ENCODE measurements at places on chromosomes 1 and 21.

GRCh38 chr1:108154314-108154713, 45.8 kb downstream of the SLC25A24 start:
- no peak for DNase-seq

- no peak for DNase-seq
These were observed 12.7 kb downstream of the NFASC start for GRCh38 chr1:204883405-204883804.

DNA sequence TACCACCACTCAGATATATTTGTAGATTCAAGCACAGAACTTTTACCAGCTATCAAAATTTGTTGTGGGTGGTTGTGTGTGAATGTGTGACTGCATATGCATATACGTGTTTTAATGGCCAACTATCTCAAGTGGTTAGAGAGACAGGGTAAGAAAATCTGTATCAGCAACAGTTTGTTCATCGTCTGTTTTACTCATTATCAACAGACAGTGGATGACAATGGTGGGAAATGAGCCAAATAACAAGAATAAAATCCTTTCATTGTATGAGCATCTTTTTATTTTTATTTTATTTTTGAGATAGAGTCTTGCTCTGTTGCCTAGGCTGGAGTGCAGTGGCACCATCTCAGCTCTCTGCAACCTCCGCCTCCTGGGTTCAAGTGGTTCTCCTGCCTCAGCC, 22.7 kb upstream of the DYNLT5 start:
- no peak for DNase-seq

DNA sequence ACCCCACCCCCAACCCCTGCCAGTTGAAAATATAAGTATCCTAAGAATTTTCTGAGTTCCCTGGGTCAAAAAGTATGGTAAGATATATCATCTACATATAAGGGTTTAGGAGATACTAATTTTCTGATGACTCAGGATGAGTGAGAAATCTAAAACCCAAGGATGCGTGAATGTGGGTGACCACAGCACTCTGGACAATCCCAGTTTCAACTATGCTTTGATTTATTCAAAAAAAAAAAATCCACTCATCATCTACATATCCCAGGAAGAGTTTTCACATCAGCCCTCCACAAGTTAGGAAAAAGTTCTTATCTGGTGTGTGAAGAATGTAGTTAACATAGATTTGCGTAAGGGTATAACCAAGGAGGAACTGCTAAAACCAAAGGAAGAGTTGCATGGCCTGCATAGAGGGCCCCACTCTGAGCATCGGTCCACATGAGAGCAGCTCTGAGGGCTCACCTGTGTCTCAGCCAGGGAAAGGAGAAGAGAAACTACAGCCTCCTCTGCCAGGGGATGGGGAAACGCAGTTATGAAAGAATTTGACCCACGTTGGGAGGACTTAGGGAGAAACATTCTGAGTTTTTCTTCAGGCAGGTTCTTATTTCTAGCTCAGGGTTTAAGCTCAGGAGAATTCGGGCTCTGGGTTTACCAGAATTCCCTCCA, 18.8 kb downstream of the LAMB3 start:
- DNase-seq: no peak

DNA sequence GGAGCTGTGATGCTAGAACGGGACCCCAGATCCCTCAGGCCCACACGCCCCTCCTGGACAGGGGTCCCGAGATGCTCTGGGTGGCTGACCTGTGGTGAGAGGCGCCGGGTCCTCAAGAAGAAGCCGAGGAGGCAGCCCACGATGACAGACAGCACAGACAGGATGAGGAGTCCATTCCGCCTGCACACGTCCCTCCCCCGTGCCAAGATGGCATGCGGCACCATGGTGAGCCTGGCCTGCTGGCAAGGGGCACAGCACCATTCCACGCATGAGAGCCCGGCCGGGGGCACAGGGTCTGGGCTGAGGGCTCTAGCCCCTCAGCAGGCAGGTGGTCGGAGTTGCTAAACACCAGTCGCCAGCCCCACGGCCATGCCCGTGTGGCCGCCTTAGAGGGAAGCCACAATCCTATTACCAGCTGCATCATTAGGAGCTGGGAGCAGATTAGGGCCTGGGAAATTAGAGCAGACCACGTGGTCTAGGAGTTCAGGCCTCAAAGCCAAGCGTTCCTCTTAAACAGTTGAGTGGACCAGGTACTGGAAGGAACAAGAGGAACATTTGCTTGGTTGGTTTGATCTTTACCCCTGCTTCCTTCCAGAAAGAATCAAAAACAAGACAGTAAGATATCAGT, at the start of gene SLC1A7:
Gene SLC1A7 (minus strand): TSS at position 413 of the 628 bp plus-strand sequence. CDS start 189 bp downstream, at position 224.
- no peak for DNase-seq

- no peak for DNase-seq
These were observed 8.5 kb downstream of the ERG start for GRCh38 chr21:38489729-38490128.

- no peak for DNase-seq
These were observed 52.2 kb upstream of the KIAA1614 start for GRCh38 chr1:180860535-180860934.

- DNase-seq: no peak
These were observed 66.4 kb downstream of the RGS13 start for GRCh38 chr1:192702212-192702902.

- no peak for DNase-seq
These were observed 169.6 kb downstream of the TGFB2 start for GRCh38 chr1:218514689-218515088.

DNA sequence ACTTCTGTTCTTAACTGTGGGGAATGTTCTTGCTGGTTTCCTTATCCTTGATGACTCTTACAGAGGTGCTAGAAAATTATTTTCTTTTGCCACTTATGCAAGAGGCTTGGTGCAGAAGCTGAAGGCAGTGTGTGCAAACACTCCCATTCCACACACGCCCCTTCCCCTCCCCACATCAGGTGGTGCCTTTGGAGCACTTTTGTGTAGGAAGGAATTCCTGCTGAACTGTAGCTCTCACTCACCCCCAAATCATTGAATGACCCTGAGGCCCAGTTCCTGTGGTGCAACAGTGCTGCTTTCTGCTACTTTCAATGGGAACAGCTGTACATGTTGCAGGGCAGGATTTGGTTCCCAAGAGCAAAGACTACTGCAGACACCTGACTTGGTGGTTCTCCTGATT, 101.8 kb downstream of the CD247 start:
- no peak for DNase-seq

- DNase-seq: no peak
These were observed 114.0 kb downstream of the PPP1R12B start for GRCh38 chr1:202462342-202463076.

DNA sequence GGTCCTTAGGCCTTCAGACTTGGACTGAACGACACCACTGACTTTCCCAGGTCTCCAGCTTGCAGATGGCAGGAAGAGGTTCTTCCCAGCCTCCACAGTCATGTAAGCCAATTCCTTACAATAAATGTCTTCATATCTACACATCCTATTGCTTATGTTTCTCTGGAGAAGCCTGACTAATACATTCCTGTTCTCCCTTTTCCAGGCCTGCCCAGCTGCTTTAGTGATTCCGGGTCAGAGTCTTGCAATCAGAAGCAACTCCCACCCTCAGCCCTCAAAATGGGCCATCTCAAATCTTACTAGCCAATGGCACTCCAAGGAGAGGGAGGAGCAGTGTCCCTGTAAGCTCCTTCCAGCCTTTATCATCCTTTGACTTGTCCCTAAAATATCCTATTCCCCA, 16.4 kb upstream of the CPT2 start:
- DNase-seq: no peak

Data from NCI-H2081 treated with DMSO at 0.1 percent for 48 hours (cell line).